NCI-H1417 (cell line): ENCODE measurements at places on chromosomes 16 and 17.

- peak; percentile 53 for DNase-seq
Observed at GRCh38 chr17:27545562-27546229, 85.3 kb upstream of the LGALS9 start.

DNA sequence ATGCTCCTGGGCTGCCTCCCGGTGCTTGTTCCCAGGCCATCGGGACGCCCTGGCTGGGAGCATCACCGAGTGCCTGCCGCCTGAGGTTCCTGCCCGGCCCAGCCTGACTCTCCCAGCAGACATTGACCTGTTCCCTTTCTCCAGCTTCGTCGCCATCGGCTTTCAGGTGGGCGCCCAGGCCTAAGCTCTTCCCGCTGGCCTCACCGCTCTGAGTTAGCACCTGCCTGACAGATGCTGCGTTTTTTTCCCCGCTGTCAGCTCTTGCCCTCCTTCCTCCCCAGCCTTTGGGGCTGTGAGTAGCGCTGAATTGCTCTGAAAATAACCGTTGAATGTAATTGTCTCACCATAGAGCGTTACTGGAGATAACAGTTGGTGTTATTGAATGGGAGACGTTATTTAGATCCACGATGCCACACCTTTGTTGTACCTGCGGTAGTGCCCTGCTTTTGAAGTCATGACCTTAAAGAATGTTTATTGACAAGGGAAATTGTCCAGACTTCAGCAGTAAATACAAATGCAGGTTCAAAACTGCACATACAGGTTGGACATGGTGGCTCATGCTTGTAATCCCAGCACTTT lies 21.3 kb upstream of the SMIM5 start:
- no peak for DNase-seq

DNA sequence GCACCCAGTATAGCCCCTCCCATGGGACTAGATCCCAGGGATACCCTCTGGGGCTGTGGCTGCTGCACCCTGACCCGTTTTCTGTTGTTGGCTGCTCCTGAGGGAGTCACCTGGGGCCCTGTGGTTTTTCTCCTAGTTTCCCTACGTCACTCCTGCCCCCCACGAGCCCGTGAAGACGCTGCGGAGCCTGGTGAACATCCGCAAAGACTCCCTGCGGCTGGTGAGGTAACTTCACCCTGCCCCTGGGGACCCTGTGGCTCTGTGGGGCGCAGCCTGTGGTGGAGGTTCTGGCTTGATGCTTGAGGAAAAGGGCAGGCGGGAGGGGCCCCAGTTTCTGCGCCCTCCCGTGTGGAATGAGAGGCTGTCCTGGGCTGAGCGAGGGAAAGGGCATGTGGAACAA lies 27.2 kb downstream of the MGRN1 start:
- no peak for DNase-seq

GRCh38 chr16:2429771-2430663 lies 770 bp downstream of the CCNF start:
- peak; percentile 62 for DNase-seq

DNA sequence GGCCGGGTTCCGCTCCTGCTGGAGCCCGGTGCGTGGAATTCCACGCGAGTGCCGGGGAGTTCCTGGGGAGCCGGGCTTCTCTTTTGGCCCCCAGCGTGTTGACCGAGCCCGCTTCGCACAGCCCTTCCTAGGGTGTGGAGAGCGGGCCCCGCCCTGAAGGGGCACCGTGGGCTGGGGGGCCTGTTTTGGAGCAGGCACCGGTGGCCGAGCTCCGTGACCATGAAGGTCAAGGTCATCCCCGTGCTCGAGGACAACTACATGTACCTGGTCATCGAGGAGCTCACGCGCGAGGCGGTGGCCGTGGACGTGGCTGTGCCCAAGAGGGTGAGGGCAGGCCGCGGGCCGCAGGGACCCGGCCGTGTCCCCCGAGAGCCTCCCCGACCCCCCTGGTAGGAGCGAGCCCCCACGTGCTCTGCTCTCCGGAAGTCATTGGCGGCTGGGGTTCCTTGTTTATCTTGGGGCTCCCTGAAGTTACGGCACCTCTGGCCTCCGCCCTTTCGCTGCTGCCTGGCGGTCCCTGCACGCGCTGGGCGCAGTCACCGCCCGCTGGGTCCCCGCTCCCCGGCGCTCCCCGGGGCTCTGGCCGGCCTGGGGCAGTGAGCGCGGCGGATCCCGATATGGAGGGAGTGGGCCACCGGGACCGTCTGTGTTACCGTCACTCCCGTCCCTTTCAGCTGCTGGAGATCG lies 528 bp downstream of the HAGHL start:
- DNase-seq = peak; percentile 52

DNA sequence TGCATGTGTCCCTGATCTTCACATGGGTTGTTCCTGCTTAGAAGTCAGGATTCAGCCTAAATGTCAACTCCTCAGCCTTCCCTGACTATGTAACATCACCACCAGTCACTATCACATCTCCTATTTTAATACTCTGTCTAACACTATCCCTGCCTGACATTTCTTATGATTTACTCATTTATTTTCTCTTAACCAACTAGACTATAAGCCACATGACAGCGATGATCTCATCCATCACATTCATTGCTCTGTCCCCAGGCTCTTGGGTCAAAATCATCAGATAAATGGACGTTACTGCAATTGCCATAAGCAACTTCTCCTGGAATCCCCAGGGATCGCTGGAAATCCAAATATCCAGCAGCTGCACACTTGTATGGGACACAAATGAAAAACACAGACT lies 15.7 kb downstream of the CDRT4 start:
- no peak for DNase-seq

GRCh38 chr16:23024044-23024443 lies 125.2 kb downstream of the USP31 start:
- DNase-seq = no peak

- DNase-seq = peak; percentile 88
Observed at GRCh38 chr16:29899516-29900101, at the start of gene SEZ6L2. Gene SEZ6L2 (minus strand): TSS chr16:29899550. CDS start chr16:29899019, 531 bp downstream.

DNA sequence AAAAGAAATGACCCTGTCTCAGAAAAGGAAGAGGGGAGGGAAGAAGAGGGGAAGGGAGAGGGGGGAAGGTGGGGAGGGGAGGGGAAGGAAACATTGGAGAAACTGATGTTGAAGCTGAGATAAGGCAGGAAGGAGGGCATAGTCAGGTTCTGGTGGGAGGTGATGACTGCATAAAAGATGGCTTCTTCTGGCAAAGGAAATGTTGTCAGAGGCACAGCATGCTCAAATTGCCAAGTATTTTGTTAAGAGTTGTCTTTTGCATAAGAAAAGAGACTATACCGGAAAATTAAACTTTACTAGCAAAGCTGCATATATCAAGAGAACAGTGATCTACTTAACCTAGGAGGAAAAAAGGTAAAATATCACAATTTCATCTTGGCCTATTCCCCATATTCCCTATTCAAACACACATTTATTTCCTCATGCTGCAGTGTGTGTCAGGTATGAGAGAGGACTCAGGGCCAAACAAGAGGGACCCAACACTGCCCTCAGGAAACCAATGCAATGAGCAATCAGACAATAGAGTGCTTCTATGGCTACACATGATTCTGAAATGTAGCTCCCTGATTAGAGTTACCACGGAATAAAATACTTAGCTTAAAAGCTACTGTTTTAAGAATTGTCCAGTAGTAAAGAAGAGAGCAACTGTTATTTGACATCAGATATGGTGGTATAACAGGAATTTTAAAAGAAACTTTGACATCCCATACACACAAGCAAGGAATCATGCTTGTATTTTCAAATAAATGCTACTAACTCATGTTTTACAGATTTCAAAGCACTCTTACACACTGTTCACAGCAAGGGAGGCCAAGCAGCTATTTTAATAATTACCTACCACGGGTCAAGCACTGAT lies 80.9 kb downstream of the PARN start:
- DNase-seq = no peak

DNA sequence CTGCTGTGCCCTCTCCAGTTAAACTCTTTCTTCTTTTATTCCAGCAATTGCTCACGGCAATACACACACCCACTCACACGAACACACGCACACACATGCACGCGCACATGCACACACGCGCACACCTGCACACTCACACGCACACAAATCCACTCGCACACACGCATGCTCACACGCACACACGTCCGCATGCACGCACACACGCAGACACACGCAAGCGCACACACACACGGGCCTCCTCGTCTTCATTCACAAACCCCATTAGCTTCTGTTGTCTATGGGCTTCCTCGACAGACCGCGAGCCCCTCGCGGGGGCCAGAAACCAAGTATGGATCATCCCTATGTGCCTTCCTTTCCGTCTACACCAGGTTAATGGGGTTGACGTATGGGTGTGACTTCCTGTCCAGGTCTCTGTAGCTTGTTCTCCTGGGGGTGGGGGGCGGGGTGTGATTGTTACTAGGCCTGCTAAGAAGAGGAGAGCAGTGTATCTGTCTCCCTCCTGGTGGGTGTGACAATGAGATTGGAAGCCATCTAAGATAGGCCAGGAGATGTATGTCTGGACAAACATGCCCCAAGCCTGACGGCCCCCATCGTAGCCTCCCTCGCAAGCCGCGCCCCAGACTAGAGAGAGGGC lies 670 bp upstream of the CTF1 start:
- DNase-seq = no peak

GRCh38 chr17:30421592-30421991 lies 42.9 kb downstream of the CPD start:
- DNase-seq = no peak

GRCh38 chr17:50372758-50373556 lies at the start of the genes EME1 and MRPL27:
Gene EME1 (plus strand): TSS chr17:50373229. CDS start chr17:50375209, 1,980 bp downstream.
Gene MRPL27 (minus strand): TSS chr17:50373184. CDS start chr17:50373170, 14 bp downstream.
- peak; percentile 97 for DNase-seq

DNA sequence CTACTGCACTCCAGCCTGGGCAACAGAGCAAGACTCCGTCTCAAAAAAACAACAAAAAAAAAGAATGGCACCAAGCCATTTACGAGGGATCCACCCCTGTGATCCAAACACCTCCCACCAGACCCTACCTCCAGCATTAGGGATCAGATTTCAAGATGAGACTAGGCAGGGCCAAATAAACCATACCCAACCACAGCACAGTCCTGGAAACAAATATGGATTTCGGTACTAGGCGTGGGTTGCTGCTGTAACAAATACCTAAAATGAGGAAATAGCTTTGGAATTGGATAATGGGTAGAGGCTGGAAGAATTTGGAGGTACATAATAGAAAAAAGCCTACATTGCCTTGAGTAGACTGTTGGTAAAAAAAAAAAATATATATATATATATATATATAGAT lies 49.1 kb downstream of the MMP15 start:
- DNase-seq = no peak

- no peak for DNase-seq
Observed at GRCh38 chr17:47997586-47997985, 26.7 kb downstream of the CDK5RAP3 start.

GRCh38 chr16:49021136-49021535 lies 260.5 kb downstream of the CBLN1 start:
- peak; percentile 24 for DNase-seq

DNA sequence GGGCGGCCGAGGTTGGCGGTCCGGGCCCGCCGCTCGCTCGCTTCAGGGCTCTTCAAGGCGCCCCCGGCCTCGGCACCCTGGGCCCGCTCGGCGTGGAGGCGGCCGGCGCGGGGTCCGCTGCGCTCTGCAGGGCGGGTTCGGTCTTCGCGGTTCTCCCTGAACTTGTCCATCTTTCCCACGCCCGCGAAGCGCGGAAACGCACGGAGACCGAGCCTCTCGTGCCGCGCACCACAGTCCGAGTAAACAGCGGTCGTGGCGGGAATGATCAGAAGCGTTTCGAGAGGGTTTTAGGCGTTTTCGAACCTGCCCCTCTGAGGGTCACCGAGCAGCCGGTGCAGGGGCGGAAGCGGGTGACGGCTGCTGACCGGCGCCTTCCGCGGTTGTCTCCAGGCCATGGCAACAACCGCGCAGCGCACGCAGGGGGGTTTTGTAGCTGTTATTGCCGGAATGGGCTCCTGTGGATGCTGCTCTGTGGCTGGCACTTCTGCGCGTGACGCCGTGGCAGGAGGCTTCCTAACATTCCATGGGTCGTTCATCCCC lies 414 bp downstream of the NARF start:
- peak; percentile 75 for DNase-seq

GRCh38 chr16:65845466-65846209 lies 520.9 kb upstream of the CDH5 start:
- no peak for DNase-seq

DNA sequence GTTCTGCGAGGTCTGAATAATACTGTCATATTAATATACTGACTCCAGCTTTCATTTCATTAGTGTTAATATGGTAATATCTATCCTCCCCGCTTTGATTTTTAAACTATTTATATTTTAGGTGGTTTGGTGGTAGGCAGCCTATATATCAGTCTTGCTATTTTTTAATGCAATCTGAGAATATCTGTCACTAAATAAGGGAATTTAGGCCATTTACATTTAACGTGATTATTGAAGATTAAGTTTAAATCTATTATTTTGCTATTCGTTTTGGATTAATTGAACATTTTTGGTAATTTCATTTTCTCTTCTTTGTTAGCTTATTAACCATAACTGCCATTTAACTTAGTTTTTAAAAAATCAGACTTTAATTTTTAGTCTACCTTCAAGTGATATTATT lies 247.7 kb upstream of the PMFBP1 start:
- DNase-seq = no peak

DNA sequence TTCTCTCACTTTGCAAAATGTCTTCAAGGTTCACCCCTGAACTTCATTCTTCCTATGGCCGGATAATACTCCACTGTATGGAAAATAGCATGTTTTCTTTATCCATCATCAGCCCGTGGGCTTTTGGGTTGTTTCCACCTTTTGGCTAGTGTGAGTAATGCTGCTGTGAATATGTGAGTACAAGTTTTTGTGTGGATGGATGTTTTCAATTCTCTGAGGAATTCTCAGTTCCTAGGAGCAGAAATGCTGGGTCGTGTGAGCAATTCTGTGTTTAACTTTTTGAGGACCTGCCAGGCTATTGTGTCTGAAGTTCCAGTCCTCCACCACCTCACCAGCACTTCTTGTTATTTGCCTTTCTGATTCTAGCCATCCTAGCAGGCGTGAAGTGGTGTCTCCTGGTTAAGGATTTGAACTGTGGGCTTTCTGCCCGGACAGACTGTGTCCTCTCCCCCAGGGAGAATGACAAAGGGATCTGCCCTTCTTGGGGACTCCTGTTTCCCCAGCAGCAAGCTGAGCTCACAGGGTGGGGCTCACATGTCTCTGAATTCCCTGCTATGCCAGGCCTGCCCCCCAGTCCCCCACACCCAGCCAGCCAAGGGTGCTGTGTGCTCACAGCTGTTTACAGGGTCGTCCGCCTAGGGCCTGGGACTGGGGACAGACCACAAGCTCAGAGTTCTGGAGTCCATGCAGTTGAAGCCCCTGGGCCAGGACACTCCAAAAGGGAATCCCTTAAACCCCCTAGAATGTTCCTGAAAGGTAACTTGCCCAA lies 92.2 kb upstream of the CIBAR2 start:
- DNase-seq = no peak

- DNase-seq = no peak
Observed at GRCh38 chr16:22691335-22691734, 122.6 kb upstream of the HS3ST2 start.
